ENCODE measurements at places on chromosomes 6 and 20.
A peak's percentile ranks its signal among the peaks of the same experiment; 100 is the strongest.

DNA sequence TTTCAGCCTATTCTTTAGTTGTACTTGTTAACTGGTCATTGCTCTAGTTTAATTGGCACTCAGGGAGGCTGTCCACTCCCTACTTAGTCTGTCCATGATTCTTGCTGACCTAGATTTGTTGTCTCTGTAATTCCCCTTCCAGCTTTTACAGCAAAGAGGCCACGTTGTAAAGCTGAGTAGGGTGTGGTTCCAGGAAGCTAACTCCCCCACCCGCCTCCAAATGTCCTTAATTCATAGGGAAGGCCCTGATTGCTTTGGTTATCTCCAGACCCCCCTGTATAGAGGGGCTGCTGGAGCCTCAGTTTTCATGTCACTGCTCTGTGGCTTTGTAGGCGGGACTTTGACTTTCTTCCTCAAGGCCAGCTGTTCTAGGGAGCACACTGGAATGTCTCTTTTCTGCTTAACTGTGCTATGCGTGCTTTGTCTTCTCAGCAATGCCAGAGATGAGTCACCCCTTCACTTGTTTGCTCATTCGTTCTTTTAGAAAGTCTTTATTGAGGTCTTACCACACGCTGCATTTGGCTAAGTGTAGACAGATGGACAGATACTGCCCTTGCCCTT is 175.1 kb upstream of the JAG1 start:
- peak; percentile 1 for DNase-seq

DNA sequence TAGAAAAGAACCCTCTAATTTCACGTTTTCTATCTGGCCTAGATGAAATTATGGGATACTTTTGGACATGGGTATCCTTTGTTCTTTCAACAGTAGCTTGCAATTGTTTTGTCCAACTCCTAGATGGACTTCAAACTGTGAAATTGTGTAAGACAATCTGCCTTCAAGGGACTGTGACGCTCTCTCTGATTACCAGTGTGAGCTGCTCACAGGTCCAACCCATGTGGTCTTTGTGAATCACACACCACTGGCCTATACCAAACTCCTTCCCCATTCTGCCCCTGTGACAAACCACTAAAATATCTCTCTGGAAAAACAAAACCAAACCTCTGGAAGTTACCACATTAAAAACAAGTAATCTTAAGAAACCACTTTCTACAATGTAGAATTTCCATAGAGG is 59.5 kb downstream of the NINL start:
- no peak for DNase-seq

- DNase-seq = no peak
Observed at GRCh38 chr6:81362246-81362645, 390.2 kb downstream of the TENT5A start.

DNA sequence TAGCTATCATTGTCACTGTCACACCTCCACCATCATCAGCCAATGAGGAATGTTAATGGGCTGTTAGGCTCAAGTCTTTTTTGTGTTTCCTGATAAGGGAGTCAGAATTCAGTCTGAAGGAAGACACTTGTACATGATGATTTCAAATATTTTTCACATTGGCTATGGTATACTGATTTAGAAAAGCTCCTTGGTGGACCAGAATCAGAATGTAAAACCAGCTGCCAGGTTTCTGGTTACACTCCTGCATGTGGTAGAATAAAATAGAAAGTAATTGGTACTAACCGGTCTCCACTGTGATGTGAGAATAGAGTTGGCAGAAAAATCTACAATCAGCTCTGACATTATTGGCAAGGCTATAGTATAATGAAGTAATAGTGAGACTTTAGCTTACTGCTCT is 10.7 kb downstream of the COL9A1 start:
- no peak for DNase-seq

DNA sequence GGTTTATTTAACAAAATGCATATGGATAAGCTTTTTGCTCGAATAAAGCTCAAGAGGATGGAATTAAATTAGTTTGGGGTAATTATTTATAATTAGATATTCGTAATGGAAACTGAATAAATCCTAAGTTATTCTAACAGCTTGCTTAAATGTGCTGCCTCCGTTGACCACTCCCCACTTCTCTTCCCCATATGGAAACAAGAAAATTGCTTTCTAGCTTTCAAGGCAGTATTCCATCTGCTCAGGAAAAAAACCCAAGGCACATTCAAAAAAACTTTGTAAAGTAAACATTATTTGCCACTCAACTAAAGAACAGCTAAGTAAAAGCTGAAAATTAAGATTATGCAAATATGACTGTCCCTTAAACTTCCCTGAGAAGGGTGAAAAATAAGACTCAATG is 369.2 kb downstream of the HAO1 start:
- DNase-seq = no peak

- DNase-seq = peak; percentile 35
Observed at GRCh38 chr6:72175916-72176315, 289.6 kb downstream of the RIMS1 start.

GRCh38 chr6:136764517-136764993 is 27.7 kb downstream of the MAP3K5 start:
- no peak for DNase-seq

DNA sequence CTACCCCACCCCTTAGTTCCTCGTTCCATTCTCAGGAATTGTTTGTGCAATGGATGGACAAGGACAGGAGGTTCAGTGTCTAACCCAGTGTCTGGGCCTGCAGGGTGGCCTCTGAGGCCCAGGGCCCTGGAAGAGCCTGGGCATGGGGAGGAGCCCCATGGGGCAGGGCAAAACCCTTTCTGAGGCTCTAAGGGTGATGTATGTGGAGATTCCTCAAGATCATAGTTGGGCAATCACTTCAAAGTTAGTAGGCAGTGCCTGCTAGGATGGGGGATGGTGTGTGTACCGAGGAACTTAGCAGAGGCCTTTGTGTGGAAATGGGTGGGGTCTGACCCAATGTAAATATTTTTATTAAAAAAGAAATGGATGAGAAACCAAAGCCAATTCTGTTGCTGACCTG is 6.7 kb upstream of the C2 start:
- DNase-seq = no peak

DNA sequence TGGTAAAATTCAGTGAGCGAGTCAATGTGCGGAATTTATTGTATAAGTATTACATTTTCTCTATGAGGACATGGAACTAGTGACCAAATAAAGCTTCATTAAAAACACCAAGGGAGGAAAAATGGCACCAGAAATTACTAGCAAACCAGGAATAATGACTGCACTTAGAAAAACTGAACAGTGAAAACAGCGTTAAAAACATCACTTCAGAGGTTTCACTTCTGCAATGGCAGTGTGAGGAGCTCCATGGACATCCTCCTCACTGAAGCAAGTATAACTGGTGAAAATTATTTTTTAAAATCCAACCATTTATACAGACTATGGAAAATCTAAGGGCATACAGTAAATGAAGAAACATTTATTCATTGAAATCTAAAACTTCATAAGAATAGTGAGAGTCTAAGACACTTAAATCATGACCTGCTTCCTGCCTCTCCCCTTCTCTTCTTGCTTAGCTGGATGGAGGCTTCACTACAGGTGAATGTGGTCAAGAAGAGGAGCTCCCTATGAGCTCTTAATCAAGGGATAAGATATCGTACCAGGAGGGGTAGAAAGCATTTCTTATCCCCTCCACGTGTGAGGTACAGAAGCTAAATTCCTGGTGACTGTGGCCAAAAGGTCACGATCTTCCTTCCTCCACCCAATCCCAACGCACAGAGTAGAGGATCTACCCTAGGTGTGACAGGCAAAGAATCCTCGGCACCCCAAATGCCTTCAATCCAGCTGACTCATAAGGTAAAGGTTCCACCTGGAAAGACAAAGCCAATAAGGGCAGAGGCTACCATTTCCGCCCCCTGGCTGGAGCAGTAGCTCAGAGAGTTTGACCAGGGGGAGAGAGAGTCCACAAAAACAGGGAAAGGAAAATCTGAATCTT is 12.3 kb upstream of the ASF1A start:
- no peak for DNase-seq

- DNase-seq = no peak
Observed at GRCh38 chr6:116254297-116255056, 602 bp upstream of the TSPYL4 start.

DNA sequence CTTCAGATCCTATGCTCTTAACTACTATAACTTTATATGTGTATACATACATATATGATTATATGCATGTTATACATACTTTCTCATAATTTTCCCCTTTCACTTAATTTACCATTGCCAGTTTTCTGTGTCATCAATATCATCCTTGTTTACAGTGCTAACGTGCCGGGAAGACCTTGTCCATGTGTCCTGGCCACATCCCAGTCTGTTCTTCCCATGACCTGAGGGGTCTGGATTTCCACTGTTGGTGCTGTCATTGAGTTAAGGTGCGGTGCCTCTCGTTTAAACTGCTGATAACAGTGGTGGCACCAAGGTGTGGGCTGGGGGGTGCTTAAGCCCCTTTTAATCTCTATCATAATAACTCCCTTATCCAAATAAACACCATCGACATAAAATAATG is 8.5 kb upstream of the SDCBP2 start:
- DNase-seq = no peak

DNA sequence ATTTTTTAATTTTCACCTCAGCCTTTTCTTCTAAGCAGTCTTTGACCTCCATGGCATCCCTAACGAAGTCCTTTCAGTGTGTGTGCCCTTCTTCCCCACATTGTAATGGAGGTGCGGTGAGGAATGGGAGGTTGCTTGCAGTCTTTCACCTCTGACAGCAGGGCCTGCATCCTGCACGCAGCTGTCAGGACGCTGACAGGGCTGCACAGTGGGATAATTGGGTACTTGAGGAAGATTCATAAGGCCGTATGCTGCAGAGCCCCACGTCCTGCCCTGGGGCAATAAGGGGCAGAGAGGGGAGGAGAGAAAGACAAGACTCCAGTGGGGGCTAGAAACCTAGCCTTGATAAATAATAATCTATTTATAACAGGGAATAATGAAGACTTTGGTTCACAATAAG is 184.7 kb downstream of the SAMD5 start:
- no peak for DNase-seq

DNA sequence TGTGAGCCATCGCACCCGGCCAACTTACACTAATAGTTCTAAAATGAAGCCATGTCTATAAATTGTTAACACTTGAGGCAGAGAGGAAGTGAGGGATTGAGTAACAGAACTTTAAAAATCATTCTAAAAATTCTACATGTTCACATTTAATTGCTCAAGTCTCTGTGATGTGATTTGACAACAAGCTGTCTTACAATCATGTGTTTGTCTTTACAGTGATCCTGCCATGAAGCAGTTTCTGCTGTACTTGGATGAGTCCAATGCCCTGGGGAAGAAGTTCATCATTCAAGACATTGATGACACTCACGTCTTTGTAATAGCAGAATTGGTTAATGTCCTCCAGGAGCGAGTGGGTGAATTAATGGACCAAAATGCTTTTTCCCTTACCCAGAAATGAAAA is 23.6 kb downstream of the GTF2H5 start:
- no peak for DNase-seq

DNA sequence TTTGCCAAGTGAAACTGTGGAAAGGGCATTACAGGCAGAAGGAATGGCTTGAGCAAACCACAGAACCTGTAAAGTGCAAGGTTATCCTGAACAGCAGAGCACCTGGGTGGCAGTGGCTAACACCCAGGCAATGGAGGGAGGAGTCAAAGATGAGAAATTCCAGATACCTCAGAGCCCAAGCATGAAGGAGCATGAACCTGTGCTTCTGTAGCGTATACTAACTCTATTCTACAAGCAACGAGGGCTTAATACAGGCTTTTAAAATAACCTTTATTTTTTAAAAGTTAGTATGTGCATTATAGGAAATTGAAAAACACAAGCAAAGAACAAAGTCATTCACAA is 77.0 kb downstream of the CNBD2 start:
- no peak for DNase-seq

- DNase-seq = peak; percentile 34
Observed at GRCh38 chr20:16898433-16898832, 150.3 kb downstream of the OTOR start.

DNA sequence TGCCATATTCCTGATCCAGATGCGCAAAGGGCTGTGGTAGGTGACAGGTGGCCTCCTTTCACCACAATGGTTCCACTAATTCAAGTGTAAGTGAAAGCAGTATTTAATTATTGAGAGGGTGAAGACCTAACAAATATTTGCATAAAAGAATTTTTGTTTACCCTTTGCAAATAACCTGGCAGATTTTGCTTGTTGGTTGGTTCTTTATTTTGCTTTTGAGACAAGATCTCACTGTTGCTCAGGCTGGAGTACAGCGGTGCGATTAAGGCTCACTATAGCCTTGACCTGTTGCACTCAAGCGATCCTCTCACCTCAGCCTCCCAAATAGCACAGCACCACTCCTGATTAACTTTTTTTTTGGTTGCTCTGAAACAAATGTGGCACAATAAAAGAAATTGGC is 49.2 kb downstream of the PCNA start:
- DNase-seq = no peak

DNA sequence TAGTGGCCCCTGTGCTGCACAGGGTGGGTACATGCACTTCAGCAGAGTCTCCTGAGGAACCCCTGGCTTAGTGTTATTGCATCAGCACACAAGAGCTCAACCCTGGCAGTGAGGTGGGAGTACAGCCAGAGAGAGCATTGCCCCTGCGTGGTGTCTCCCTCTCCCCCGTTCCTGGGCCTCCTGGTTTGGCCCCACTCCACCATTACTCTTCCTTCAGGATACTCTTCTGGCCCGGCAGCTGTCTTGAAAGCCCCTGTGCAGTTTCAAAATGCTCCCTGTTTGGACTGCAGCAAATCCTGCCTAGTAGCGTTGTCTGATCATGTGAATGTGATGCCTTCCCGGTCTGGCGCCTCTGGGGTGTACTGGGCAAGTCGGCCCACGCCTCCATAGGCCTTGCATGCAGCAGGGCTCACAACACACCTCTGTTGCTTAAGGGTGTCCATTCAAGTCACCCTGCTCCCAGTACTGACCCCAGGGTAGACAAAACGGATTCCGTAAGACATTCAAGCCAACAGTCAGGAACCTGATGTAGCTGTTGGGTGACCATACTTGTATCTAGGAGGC is 32.1 kb downstream of the TXNDC5 start:
- DNase-seq = no peak

- no peak for DNase-seq
Observed at GRCh38 chr20:5215672-5216304, 89.0 kb downstream of the CDS2 start.

- DNase-seq = no peak
Observed at GRCh38 chr6:18213439-18213838, 50.9 kb downstream of the DEK start.

GRCh38 chr6:34385793-34386195 is 6.7 kb downstream of the NUDT3 start:
- no peak for DNase-seq

GRCh38 chr6:165871571-165871970 is 208.5 kb upstream of the PDE10A start:
- no peak for DNase-seq

GRCh38 chr20:25247000-25247517 is 826 bp upstream of the PYGB start:
- peak; percentile 42 for DNase-seq

- no peak for DNase-seq
Observed at GRCh38 chr6:110934381-110934898, 24.1 kb upstream of the GTF3C6 start.

GRCh38 chr20:1357921-1358671 is 29.2 kb upstream of the SDCBP2 start:
- DNase-seq = no peak

DNA sequence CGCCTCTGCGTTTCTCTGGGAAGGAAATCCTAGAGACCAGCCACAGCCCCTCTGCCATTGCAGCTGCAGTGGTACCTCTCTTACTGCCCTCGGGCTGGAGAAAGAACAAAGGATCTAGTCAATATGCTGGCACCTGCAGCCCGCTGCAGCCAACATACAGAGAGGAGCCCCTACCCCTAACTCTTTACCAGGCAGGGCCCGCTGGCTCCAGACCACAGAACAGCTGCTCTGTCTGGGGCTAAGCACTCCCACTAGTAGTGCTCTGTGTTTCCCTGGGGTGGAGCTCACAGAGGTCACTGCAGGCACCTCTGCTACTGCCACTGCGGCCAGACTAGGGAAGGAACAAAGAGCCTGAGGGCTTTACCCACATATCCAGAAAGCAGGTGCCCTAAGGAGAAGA is 93.8 kb upstream of the IMPG1 start:
- DNase-seq = peak; percentile 55
